Stimulated activated CD4-positive, alpha-beta T cell treated with anti-CD3 and anti-CD28 coated beads, Interleukin-15, amount 100 ng/mL, for 1 hour (primary cell): ENCODE measurements at places on chromosomes 12 and 14.

- DNase-seq: no peak
Measured at GRCh38 chr14:78029601-78030372, 140.4 kb upstream of the NRXN3 start.

DNA sequence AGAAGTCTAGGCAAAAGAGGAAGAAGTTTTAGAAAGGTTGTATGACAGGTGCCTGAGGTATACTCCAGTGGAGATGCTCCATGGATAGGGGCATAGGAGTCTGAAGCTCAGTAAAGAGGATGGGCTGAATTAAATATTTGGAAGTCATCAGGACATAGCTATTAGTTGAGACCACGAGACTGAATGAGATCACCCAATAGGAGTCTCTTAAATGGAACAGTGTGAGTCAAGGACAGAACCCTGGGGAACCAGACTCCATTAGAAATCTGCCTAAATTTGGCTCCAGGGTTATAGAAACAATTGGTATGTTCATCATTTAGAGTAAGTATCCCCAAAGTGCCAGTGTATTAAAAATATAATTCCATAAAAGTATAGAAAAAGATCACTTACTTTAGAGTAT, 172.6 kb downstream of the PRKCH start:
- DNase-seq: no peak

GRCh38 chr12:51005671-51006070, 20.5 kb downstream of the SLC11A2 start:
- DNase-seq: no peak

DNA sequence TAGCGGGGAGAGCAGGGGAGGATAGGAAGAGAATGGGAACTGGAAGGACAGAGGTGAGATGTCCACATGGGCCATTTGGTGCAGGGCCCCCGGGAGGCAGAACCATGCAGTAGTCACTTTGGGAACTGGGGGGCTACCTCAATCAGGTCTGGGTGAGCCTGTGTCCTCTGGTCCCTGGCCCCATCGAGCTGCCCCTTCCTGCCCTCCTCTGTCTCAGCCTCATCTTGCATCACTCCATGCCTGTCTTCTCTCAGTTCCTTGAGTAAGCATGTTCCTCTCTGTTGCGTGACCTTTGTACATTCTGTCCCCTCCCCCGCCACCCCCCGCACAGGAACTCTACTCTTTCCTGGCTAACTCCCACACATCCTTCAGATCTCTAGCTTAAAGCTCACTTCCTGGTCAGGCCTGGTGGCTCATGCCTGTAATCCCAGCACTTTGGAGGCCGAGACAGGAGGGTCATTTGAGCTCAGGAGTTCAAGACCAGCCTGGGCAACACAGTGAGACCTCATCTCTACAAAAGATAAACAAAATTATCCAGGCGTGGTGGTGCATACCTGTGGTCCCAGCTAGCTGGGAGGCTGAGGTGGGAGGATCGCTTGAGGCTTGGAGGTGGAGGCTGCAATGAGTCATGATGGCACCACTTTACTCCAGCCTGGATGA, 23.2 kb downstream of the FOS start:
- no peak for DNase-seq

GRCh38 chr12:67623259-67623658, 25.3 kb upstream of the DYRK2 start:
- no peak for DNase-seq

GRCh38 chr12:71371122-71371521, 68.5 kb upstream of the LGR5 start:
- DNase-seq: no peak

GRCh38 chr14:105537580-105538474, 11.4 kb downstream of the TMEM121 start:
- peak; percentile 64 for DNase-seq

GRCh38 chr12:108093209-108093608, 35.9 kb upstream of the WSCD2 start:
- no peak for DNase-seq

DNA sequence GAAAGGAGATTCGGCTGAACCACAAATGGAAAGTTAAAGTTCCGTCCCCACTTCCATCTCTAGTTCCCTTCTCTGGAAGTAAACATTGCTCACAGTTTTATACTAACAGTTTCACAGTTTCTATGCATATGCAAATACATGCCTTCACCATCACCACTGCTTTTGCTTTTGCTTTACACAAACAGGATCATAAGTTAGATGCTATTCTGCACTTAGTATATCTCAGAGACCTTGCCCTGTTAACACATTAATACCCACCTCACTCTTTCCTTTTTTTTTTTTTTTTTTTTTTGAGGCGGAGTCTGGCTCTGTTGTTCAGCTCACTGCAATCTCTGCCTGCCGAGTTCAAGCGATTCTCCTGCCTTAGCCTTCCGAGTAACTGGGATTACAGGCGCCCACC, 890 bp downstream of the TEP1 start:
- no peak for DNase-seq
